NCI-H2081 treated with DMSO at 0.1 percent for 48 hours (cell line): ENCODE measurements at places on chromosomes 11 and 22.

- no peak for DNase-seq
These were observed at the start of gene MYRF for GRCh38 chr11:61752117-61752924. Gene MYRF, plus strand, starts transcription at chr11:61752636. Its CDS starts 109 bp downstream, at chr11:61752745.

DNA sequence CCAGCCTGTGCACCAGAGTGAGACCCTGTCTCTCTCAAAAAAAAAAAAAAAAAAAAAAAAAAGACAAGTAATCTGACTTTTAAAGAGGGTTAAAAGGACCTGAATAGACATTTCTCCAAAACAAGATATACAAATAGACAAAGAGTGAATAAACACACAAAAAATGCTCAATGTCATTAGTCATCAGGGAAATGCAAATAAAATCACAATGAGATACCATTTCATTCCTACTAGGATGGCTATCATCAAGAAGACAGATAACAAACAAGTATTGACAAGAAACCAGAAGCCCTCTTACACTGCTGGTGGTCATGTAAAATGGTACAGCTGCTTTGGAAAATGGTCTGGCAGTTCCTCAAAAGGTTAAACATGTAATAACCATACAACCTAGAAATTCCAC, 4.1 kb downstream of the RIC3 start:
- no peak for DNase-seq

DNA sequence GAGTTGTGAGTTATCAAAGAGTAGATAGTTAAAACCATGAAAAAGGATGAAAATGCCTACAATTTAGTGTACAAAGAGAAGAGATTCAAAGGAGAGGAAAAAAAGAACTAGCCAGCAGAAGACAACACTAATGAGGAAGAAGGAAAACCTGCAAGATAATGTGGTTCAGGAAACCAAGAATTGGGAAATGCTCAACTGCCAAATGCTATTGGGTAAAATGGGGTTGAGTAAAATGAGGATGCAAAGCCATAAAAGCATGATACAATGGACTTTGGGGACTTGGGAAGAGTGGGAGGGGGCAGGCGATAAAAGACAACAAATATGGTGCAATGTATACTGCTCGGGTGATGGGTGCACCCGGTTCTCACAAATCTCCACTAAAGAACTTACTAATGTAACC, 7.6 kb upstream of the OR52K2 start:
- DNase-seq, result no peak

DNA sequence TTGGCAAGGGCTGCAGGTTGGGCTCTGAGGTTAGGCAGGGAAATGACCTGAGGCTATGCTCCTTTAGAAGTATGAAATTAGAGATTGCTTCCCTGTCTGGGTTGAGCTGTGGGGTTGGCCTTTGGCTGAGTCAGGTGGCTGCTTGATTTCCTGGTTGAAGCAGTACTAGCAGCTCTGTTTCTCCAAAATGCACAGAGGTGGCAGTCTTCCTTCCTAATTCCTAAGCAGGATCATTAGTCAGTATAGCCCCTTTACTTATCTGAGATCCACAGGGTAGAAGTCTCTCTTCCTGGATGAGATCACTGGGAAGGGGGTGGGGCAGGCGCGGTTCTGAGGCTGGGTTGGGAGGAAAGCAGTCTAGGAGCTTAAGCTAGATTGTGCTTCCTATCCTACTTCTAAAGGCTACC, 1917.5 kb downstream of the LRRC4C start:
- no peak for DNase-seq

- no peak for DNase-seq
These were observed 42.0 kb downstream of the SERPINH1 start for GRCh38 chr11:75603791-75604736.

DNA sequence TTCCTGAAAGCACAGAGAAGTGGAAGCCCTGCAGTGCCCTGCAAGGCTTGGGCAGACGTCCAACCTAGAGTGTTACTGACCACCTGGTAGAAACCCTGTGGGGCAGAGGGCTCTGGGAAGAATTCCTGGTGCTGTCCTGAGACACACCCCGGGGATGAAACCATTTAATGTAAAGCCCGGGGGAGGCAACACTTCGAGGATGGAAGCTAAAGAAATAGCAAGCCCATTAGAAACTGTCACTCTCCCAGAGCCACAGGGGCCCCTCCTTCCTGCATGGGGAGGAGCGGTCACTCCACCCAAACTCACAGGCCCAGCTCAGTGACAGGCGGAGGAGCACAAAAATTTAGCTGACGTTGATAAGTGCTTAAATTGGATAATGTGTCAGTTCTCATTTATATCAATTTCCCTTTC, 57.6 kb downstream of the NRXN2 start:
- DNase-seq, result no peak

GRCh38 chr11:40787224-40787623, 672.2 kb downstream of the LRRC4C start:
- no peak for DNase-seq

DNA sequence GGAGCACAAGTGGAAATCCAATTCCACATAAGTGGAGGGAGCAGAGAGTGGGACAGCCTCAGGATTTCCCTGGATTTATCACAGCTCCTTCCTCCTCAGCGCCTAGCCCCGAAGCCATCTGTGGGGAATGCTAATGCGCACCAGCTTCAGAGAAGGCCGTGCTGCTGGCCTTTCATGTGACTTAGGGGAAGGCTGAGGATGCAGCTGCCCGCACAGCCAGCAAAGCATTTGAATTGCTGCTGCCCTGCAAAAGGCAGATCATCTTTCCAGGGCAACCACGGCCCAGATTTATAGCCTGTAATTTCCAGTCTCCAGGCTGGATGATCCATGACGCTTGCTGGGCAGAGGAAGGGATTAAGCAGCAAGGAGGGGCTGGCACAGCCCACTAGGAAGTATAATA, 29.9 kb downstream of the SYN3 start:
- no peak for DNase-seq

GRCh38 chr11:76277298-76278175, 71.2 kb upstream of the WNT11 start:
- DNase-seq, result no peak

GRCh38 chr22:44426981-44427380, 71.1 kb downstream of the RTL6 start:
- DNase-seq, result no peak

- no peak for DNase-seq
These were observed 866.6 kb downstream of the BRD1 start for GRCh38 chr22:48960980-48961660.

- DNase-seq, result no peak
These were observed 59.0 kb downstream of the THAP12 start for GRCh38 chr11:76321820-76322524.

- no peak for DNase-seq
These were observed 10.7 kb downstream of the STIM1 start for GRCh38 chr11:3866206-3866605.

DNA sequence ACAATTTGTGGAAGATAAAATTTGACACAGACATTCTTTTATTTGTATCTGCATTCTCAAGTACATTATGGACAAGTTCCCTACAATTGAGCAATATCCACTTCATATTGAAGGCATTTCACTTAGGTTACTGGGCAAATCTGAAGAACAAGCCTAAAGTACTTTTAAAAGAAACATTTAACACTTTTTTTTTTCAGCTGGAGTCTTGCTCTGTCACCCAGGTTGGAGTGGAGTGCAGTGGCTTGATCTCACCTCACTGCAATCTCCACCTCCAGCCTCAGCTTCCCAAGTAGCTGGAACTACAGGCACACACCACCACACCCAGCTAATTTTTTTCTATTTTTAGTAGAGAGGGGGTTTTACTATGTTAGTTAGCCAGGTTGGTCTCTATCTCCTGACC, 70.2 kb downstream of the OR4C45 start:
- DNase-seq, result no peak

DNA sequence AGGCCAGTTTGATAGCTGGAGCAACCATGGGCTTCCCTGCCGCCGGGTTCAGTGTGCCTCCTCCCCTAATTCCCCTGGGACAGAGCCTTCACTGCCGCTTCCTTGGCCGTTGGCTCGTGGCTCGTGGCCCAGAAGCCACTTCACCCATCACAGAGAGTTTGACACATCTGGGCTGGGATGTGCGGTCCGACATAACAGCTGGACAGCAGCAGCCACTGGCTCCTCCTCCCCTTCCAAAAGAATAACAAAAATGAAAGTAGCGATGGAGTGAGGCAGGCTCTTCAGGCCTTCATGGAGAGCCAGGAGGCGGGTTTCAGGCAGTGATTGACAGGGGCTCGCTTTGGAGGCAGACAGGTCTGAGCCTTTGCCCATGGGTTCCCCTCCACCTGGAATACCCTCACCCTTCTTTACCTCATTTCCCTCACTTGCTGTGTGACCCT, 8.2 kb downstream of the CREB3L1 start:
- no peak for DNase-seq

GRCh38 chr11:40328890-40329614, 1130.4 kb downstream of the LRRC4C start:
- peak; percentile 8 for DNase-seq

DNA sequence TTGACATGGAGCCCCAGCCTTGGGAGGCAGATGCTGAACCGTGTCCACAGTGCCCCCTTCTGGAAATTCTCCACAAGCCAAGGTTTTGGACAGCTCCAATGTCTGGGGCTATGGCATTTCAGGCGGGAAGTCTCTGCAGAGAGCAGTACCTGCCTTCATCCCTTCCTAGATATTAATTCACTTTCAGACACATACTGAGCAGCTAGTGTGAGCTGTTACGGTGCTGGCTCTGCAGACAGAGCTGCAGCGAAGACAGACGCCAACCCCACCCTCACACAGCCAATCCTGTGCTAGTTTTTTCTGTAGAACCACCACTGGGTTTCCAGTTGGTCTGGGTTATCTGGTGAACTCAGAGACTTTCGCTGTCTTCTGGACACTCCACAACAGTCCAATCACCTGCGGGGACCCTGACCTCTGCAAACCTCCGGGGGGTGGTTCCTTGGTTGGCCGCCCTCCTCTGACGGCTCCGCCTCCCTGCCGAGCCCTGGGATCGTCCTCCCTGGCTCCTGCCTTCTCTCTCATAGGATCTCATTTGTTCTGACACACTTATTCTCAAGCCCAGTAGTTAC, 9.1 kb downstream of the LMF2 start:
- peak; percentile 7 for DNase-seq

- DNase-seq, result no peak
These were observed 1.0 kb upstream of the PLAAT2 start for GRCh38 chr11:63564056-63564774.

GRCh38 chr11:76625472-76626186, 44.9 kb downstream of the LRRC32 start:
- no peak for DNase-seq

GRCh38 chr22:46744581-46744980, 6.5 kb upstream of the CERK start:
- no peak for DNase-seq

DNA sequence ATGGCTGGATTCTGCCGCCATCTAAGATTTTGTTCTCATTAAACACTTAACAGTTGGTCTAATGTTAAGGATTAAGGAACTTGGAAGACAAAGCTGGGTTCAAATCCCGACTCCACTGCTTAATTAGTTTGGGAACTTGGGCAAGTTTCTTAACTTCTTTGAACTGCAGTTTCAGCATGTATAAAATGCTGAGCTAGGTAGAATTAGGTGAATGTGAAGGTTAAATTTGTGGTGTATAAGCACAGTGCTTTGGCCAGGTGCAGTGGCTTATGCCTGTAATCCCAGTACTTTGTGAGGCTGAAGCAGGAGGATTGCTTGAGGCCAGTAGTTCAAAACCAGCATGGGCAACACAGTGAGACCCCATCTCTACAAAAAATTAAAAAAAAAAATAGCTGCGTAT, 160.7 kb upstream of the RASSF10 start:
- DNase-seq, result no peak

- DNase-seq, result no peak
These were observed 23.4 kb downstream of the KIAA1671 start for GRCh38 chr22:24975813-24976341.

- peak; percentile 87 for DNase-seq
These were observed 32.7 kb upstream of the TXNRD2 start for GRCh38 chr22:19974268-19974861.

DNA sequence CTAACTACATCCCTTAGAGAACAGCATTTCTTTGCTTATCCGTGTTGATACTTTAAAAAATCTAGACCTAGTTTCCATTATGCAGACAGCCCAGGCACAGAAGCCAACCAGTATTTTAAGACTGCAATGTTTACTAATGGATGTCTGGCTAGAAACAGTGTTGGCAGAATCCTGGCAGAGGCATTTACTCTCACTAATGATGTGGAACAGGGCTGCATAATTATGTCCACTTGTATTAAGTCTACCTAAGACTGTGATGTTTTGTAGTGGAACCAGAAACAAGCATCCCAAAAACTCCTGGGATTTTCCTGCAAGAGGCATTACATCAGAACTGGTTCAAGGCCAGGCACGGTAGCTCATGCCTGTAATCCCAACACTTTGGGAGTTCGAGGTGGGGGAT, 50.2 kb upstream of the PICALM start:
- no peak for DNase-seq

GRCh38 chr11:106449763-106450162, 372.3 kb downstream of the AASDHPPT start:
- DNase-seq, result no peak

- DNase-seq, result no peak
These were observed 141.6 kb downstream of the ELP4 start for GRCh38 chr11:31651208-31651607.

- DNase-seq, result no peak
These were observed 70.8 kb downstream of the FAT3 start for GRCh38 chr11:92295175-92296137.

GRCh38 chr11:111047374-111047773, 198.2 kb upstream of the POU2AF2 start:
- DNase-seq, result no peak

- no peak for DNase-seq
These were observed 10.4 kb downstream of the APOL2 start for GRCh38 chr22:36228944-36229343.

DNA sequence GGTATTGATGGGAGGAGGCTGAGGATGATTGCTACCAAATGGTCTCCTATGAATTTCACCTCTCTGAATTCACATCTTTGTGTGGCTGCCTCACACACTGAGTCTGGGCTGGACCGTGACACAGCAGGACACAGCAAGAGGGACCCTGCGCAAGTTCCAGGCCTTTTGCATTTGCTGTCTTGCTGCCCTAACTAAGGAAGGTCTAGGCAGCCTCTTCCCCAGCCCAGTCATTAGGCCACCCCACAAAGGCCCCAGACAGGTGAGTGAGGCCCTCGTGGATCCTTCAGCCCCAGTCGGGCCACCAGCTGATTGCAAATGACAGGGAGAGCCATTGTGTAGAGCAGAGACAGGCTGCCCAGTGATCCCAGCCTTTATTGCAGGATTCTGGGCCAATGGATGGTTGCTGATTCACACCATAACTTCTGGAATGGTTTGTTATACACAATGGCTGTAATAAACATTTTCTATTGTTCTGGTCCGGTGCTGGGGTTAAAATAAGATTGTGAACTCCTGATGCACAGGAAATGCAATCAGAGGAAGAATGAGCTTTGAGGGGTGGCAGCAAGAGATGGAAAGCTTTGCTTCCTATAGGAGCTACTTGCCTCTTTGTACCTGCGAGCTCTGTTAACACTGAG, 28.5 kb upstream of the CSNK2A3 start:
- DNase-seq, result no peak

DNA sequence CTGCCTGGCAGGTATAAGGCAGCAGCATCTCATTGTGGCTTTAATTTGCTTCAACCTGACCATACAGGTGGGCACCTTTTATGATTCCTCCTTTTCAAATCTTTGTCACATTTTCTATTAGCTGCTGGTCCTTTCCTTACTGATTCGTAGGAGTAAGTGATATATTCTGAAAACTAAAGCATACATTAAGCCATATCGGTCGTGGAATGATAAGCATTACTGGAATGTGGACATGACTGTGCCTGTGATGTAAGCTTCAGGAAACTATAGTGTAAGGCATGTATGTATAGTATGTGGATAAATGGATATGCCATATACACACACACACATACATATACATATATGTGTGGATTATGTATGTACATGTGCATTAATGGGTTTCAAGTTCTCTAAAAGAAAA, 20.8 kb downstream of the YPEL1 start:
- DNase-seq, result no peak
